Putamen (tissue), 1 donor: ENCODE measurements at places on chromosomes 1 and 21.

GRCh38 chr1:245579881-245580280, 425.1 kb downstream of the KIF26B start:
- no peak for DNase-seq

GRCh38 chr1:200959411-200959921, 64.0 kb downstream of the KIF21B start:
- no peak for DNase-seq

- DNase-seq = no peak
These were observed 64.7 kb upstream of the ACTRT2 start for GRCh38 chr1:2956576-2956975.

- no peak for DNase-seq
These were observed 96.0 kb downstream of the ST6GALNAC3 start for GRCh38 chr1:76170513-76170912.

DNA sequence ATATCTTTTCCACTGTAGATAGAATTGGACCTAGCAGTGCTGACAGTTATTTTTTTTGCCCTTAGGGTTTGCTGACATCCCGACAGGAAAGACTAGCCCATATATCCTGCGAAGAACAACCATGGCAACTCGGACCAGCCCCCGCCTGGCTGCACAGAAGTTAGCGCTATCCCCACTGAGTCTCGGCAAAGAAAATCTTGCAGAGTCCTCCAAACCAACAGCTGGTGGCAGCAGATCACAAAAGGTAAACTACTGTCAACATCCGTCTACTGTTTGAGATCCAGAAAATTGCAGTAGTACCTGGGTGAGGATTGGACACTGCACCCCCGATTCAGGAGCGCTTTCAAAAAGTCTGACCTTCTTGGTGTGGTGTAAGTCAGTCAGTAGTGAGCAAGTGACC, 55.8 kb downstream of the CENPF start:
- DNase-seq = no peak

GRCh38 chr1:50967416-50968157, 2.5 kb upstream of the CDKN2C start:
- no peak for DNase-seq

- no peak for DNase-seq
These were observed 58.6 kb downstream of the ADARB1 start for GRCh38 chr21:45132841-45133573.

- no peak for DNase-seq
These were observed 27.8 kb upstream of the SLC19A1 start for GRCh38 chr21:45570071-45570470.

DNA sequence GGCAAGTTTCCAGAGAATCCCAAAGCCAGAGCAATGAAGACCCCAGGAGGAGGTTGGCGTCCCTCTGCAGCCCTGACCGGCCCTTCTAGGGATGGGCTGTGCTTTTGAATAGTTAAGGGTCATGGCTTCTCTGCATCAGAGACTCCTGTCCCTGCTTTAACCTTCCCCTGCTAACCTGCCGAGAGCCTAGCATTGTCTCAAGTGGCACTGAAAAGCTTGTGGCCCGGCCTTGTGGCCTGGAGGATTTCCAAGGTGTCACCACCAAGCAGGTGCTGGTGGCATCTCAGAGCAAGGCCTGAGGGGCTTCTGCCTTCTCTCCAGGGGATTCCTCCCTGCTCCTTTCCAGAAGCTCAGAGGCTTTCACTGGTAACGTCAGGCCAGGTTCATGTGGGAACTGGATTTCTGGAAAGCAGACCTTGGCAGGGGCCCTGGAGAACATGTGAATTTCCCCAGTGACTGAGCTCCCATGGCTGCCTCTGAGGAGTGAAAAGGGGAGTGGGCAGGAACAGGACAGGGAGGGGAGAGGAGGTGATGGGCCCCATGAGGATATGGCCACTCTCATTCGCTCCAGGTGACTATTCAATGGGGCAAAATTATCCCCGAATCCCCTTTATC, 409.9 kb downstream of the PTPRU start:
- no peak for DNase-seq

DNA sequence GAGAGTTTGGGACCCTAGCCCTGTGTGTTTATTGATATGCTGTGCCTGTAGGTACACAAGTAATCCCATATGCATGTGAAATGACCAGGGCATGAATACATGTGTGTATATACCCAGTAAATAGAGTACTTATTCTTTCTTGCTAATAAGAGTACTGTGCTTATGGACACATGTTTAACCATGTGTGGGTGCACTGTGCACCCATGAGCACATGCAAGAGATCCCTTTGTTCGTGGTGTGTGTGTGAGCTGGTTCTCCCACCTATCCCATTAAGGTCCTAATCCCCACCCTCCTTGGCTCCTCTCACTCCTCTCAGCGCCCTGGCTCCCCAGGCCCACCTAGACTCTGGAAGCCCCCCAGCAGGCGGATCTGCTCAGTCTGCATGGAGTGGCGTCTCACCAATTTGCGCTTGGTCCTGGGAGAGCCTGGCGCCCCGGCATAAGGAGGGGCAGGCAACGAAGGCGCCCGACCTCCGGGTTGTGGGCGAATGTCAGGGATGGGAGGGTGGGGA, 2.2 kb upstream of the LIX1L start:
- no peak for DNase-seq

DNA sequence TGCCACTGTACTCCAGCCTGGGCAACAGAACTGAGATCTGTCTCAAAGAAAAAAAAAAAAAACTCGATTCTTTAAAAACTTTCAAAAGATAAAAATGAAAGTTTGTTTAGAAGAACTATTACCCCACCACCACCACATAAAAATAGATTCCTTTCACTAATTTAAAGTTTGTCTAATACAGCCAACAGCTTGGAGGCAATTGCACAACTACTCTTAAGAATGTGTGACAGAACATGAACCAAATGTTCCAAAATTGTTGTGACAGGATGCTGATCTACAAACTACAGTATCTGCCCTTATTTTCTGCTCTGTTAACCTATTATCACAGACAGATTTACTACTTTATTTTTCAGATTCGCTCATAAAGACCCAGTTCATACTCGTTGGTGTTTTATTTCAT, 5.5 kb upstream of the TGFBR3 start:
- no peak for DNase-seq

DNA sequence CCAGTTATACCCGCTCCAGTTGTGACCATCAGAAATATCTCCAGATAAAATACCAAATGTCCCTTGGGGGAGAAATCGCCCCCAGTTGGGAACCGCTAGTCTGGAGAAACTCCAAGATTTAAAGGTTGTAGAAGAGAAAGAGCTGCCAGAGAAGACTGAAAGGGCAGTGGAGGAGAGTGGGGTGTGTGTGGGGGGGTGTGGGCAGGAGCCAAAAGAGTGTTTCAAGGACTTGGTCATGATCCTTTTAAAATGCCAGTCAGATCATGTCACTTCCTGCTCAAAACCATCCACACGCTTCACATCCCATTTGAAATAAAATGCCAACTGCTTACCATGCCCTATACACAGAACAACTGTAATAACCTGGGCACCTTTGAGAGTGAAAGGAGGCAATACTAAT, 3.4 kb upstream of the HEYL start:
- no peak for DNase-seq

DNA sequence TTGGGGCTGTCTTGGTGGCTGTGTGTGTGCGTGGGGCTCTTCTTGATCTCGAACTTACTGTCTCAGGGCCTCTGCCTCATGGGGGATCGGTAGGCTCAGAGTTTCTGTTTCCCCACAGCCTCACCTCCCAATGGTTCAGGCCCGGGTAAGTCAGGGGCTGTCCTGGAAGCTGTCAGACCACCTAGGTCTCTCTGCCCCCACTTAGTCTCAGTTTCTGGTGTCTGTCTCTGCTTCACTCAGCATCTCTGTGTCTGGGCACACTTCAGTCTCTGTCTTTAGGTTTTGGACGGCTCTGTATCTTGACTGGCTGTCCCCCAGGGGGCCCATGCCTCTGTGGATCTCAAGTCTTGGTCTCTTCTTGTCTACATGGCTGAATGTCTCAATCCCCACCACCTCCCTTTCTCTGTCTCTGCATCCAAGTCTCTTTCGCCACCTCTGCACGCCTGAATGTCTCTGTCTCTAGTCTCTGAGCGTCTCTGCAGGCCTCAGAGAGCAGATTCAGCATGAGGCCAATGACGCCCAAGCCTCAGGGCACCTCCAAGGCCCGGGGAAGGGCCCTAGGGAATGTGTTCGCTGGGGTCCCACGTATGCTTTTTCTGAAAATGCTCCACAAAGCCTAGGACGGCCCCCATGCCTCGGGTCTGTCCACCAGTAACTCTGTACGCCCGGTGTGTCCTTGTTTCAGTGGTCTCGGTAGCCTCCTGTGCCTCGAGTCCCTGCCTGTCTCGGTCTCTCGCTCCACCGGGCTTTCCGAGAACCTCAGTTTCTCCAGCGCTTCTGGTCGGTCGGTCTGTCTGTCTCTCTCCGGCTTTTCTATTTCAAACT, 818 bp downstream of the FHL3 start:
- DNase-seq = no peak

DNA sequence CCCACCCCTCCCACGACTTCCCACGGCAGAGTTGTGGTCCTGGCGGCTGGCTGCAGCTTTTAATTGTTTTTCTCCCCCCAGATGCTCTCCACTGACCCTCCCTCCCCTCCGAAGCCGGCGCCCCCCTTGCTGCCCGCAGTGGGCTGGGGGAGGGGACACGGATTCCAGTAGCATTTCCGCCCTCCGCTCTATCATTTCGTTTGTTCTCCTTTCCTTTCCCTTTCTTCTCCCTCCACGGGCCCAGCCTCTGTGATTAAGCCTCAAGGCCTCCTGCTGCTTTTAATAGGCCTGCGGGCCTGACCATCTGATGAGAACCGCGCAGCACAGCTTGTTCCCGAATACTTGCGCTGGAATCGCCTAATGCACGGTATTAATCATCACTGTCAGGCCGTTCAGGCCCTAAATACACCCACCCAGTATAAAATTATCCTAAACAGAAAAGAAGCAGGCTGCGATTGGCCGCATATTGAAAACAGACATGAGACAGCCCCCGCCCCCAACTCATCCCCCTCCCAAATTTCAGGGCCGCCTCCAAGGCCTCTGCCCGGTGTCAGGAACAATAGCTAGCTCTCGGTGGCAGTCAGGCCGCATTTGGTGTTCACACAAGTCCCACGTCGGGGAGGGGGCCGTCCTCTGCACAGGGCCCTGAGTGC, 102.0 kb upstream of the ARHGEF16 start:
- no peak for DNase-seq

DNA sequence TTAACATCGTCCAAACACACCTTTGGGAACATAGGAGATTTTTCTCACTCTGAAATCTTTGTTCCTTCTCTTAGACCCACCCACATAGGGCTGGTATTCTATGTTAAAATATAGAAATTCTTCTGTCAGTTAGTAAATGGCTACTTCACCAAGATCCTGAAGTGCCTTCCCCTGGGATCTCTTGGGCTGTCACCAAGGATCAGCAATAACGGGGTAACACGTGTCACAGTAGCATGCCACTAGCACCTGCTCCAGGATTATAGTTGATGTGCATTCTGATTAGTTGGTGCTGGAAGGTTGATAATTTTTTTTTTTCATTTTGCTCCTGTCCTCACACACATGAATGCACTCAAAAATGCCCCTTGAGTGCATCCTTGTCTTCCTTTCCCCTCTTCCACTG, 298.7 kb downstream of the NTNG1 start:
- DNase-seq = no peak

DNA sequence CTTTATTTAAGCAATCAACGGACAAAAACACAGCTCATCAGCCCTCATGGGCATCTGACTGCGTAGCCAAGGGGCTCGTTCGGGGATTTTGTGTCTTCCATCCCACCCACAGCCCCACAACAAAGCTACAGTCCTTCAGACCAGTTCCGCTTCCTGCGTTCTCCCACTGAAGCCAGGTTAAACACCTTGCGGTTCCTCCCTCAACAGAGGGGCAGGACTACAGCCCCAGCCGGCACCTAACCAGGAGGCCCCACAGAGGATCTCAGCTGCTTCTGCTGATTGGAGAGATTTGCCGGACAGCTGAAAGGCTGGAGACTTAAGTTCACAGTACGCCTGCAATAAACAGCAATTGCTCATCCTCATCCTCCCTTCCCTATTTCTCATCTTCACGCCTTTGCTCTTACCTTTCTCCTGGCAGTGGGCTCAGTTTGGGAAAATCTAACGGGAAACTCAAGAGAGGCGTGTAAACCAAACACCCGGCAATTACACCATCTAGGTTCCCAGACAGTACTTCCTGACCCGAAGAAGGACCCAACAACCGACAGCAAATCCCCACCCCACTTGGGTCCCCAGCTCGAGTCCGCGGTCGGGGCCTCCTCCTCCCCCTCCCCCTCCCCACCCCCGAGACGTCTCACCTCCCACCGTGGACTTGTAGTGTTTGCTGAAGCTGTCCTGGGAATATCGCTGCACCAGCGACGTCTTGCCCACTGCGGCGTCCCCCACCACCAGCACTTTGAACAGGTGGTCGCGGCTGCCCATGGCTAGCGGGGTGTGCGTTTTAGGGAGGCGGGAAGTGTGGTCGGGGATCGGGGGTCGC, 876 bp downstream of the RAB29 start:
- DNase-seq = no peak
